Stimulated activated CD4-positive, alpha-beta T cell treated with anti-CD3 and anti-CD28 coated beads, Interleukin-1b, Interleukin-23, amount 100 ng/mL, for 24 hours (primary cell): ENCODE measurements at places on chromosomes 7 and 10.

DNA sequence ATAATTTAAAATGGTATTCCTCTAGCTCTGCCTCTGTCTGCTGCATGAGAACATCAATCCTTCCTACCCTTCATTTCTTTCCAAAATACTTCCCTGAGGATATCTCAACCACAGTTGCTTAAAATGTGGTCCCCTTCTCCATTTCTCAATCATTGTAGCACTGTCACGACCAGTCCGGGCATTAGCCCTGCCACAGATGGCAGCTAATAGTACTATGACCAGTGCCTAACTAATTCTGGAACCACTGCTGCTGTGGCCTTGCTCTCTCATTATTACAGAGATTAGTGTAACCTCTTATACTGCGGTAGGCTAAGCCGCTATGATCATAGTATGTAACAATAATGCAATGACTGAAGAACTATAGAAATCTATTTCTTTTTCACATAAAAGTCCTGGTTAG lies 66.0 kb downstream of the REEP3 start:
- DNase-seq = no peak

- no peak for DNase-seq
These were observed 24.3 kb upstream of the PDE1C start for GRCh38 chr7:32094516-32094915.

- DNase-seq = no peak
These were observed 377.3 kb upstream of the ZMIZ1 start for GRCh38 chr10:78691301-78692030.

DNA sequence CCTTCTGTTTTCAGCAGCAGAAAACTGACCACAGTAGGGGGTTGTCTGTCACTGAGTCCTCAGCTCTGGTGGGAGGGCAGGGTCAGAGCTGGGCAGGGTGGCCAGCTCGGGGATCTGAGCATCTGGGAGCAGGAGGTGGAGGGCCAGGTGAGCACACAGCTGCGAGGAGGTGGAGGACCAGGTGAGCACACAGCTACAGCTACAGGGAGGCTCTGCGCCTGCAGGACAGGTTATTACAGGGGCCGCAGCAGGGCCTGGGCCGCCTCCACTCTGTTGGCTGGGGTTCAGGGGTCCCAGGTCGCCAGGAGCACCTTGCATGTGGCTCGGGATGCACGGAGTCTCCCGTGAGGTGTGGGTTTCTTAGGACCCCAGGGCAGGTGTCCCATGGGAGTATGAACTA lies 52.4 kb upstream of the PRKAR1B start:
- DNase-seq = no peak

DNA sequence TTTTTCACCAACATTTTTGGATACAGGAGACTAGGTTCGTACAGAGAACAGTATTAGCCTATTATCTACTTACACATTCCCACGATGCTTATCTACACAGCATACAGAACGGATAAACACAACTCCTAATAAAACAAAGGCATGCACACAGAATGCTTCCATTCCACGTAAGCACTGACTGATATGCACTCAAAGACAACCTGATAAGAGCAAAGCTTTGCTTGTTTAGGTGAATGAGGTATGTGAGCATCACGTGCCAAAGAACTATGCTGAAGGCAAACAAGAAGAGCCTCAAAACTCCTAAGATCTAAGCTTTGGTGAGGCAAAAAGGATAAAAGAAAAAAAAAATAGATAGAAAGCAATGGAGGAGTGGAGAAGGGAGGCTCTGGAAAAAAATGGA lies 413.5 kb upstream of the LRRN3 start:
- DNase-seq = no peak

- DNase-seq = no peak
These were observed 162.9 kb downstream of the ACTR3B start for GRCh38 chr7:152922318-152923081.
